Activated T-helper 1 cell treated with Interleukin-2 at 50 U/mL for 16 hours (primary cell): ENCODE measurements at places on chromosomes 1 and 21.

DNA sequence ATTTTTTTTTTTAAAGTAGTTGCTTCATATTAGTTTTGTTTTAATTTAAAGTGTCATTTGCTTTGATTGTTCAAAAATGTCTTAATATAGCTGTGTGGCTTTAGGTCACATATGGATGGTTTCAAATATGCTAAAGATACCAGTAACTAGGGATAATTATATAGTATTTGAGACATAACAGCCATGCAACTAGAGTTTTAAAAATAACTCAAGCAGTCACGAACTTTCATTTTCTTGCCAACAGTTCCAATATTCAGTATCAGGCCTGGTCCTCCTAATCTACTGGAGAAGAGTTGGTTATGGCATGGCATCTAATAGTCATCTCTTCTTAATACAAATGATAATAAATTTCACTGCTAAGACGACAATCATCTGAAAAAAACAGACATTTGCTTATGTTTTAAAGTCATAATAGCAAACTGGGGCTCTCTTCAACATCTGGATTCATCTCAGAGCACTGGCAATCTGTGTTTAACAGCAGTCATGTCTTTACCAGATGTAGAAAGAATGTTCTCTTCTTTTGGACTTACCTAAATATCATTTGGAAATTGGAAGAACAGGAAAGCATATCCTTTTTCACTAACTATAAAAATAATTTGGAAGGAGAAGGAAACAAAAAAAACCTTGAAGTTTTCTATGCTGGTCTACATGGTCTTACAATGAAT is 24.1 kb upstream of the A3GALT2 start:
- no peak for DNase-seq

DNA sequence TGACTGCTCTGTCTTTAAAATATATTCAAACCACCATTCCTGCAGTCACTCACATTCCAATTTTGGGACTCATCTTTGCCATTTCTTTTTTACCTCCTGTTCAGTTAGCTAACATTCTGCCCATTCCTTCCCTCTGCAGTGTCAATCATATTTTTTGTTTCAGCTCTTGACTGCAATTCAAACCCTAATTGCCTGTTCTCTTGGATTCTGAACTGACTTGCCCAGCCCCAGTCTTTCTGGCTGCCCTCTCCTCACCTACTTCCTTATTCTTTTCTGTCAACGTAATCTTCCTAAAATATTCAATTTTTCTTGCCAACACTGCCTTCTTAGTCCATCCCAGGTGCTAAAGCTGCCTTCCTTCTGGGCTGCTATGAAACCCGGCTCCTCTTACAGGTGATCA is 6.1 kb downstream of the PRDM2 start:
- DNase-seq: no peak

- DNase-seq: no peak
These were observed 100.3 kb downstream of the CACNA1E start for GRCh38 chr1:181583598-181583997.

DNA sequence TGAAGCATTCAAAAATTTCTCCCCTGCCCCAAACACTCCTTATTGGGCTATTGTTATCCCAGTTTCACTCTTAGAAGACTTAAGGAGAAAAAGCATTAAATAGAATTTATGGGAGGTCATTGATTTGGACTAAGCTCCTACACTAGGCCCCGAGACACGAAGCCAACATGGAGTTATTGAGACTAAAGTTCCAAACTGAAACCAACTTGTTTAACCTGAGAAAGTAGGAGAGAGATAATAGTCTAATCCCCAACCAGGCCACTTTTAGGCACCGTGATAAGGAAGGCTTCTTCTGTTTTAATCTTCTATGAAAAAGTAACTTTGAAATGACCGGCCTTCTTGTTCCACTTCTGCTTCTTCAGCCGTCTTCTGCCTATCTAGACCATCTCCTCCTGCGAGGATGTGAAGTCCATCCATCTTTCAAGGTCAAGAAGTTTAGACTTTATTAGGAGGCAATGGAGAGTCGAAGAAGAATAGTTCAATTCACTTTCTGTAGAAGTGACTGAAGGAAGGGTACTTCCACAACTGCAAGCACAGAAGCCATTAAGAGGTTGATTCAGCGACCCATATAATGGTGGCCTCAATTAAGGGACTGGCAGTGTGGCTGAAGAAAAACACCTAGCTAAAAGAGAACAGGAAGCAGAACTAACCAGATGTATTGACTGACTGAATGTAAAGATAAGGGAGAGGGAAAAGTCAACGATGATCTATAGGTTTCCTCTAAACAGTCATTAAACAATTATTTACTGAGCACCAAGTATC is 428.8 kb downstream of the SMYD3 start:
- DNase-seq: no peak

DNA sequence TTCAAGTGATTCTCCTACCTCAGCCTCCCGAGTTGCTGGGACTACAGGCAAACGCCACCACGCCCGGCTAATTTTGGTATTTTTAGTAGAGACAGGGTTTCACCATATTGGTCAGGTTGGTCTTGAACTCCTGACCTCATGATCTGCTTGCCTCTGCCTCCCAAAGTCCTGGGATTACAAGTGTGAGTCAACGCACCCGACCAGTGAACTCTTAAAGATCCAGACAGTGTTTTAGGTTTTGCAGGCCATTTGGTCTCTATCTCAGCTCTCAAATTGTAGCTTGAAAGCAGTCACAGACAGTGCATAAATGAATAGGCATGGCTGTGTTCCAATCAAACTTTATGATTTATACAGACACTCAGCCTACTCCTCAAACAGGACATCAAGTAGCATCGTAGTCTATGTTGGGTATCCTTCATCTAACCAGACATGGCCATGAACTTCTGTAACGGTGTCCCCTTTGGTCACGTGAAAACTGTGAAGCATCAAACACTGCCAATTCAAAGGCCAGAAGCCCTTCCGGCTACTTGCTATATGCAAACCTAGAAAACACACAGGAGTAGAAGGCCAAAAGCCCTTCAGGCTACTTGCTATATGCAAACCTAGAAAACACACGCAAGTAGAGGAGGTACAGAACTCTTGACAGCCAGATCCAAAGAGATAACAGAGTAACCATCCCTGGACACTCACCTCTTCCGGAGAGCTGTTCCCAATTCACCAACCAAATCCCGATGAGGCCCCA is 3.1 kb downstream of the FUCA1 start:
- no peak for DNase-seq

GRCh38 chr1:43101061-43101460 is 71.0 kb downstream of the EBNA1BP2 start:
- no peak for DNase-seq

DNA sequence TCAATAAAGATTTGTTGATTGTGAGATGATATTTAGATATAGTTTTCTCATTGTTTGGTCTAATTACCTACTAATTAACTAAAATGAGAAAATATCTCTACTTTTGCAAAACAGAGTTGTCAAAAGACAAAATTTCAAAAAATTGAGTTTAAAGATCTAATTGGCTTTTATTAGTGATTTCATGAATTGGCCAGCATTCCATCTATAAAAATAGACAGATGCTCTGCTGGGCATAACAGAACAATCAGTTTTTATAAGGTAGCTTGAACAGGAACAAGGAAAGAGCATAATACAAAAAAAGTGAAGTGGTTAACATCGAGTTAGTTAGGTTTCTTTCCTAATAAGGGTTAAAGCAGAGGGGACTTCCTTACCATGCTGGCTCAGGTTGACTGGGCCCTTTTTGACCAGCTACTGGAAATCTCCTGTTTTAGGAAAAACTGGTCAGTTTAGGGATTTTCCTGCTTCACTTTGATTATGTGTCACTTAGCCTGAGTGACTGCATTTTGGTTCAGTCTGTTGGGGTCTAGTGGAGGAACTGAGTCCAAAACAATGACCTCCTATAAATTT is 63.0 kb downstream of the VCAM1 start:
- no peak for DNase-seq

DNA sequence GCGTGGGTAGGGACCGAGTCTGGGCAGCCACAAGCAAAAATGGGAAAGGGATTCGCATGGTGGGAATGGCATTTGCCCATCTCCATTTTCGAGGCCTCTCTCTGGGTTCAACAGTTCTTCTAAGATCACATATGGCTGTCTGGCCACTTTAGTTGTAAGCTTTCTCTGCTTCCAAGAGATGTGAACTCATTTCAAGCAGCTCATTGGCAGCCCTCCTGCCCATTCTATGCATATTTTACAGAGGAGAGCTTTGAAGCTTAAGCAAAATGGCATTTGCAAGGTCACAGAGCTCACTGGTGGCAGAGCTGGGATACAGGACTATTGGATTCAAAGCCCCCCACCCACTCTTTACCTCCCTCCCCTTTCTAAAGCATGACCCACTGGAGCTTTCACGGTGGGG is 93.7 kb downstream of the HHIPL2 start:
- no peak for DNase-seq

- no peak for DNase-seq
These were observed 6.1 kb upstream of the RNF223 start for GRCh38 chr1:1080122-1080757.

DNA sequence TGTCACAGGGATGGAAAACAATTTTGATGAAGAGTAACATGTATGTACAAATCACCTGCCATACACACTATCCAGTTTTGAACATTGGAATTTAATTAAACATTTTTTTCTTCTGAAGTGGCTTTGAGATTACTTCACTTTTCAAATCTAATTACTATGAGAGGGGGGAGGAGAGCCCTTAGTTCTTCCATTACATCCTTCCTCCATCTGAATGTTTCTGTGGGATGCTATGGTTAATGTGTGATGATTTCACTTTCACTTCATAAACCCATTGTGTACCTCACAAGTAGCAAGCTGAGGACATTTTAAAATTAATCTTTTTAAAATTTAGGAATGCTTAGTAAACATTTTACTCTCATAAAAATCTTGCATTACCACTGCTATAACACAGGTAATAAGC is 156.9 kb downstream of the RUNX1 start:
- no peak for DNase-seq

- no peak for DNase-seq
These were observed 97.3 kb downstream of the LMX1A start for GRCh38 chr1:165259236-165259635.

DNA sequence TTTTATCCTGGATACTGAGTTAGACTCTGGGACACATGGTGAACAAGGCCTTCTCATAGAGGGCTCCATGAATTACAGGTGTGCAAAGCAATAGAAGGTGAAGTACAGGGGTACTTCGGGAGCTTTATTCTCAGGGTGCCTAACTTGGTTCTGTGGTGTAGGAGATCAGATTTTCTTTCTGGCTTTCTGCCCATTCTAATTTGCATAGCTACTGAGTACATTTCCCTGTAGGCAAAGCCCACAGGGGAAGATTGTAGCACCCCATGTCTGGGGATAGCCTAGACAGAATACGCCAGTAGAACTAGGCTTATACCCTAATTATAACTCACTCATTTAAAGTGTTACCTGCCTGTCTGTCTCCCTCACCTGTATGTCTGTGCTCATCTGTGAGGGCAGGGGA is 49.7 kb downstream of the PGM1 start:
- DNase-seq: no peak

- DNase-seq: no peak
These were observed 38.2 kb downstream of the SLC19A1 start for GRCh38 chr21:45504021-45504515.

- DNase-seq: no peak
These were observed 18.2 kb upstream of the RHOU start for GRCh38 chr1:228717081-228717480.

DNA sequence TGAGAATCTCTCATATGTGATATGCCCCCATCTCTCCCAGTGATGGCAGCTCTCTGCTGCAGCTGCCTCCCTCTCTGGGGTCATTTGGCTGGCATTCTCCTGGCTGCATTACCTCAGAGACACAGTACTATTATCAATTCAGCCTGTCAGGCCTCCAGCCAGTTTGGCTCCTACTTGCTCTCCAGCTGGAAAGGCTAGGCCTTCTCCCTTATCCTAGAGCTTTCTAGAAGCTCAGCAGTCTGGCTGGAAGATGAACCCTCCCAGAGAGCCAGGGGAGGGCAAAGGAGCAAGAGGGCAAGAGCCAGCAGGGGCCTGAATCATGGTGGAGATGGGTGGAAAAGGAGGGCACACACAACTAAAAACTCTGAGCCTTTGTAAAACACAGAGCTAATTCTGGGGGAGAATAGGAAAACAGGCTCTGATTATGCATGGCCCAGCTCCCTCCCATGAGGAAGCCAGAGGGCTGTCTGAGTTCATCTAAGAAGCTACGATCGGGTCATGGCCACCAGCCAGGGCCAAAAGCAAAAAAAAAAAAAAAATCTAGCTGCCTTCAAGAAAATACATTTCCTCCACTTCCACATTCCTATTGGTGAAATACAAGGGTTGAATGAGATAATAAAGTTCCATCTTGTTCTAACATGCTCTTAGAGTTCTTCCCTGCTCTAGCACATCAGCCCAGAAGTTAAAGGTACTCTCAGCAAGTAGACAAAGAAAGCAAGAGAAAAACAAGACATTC is 8.8 kb downstream of the LAMB3 start:
- DNase-seq: no peak

DNA sequence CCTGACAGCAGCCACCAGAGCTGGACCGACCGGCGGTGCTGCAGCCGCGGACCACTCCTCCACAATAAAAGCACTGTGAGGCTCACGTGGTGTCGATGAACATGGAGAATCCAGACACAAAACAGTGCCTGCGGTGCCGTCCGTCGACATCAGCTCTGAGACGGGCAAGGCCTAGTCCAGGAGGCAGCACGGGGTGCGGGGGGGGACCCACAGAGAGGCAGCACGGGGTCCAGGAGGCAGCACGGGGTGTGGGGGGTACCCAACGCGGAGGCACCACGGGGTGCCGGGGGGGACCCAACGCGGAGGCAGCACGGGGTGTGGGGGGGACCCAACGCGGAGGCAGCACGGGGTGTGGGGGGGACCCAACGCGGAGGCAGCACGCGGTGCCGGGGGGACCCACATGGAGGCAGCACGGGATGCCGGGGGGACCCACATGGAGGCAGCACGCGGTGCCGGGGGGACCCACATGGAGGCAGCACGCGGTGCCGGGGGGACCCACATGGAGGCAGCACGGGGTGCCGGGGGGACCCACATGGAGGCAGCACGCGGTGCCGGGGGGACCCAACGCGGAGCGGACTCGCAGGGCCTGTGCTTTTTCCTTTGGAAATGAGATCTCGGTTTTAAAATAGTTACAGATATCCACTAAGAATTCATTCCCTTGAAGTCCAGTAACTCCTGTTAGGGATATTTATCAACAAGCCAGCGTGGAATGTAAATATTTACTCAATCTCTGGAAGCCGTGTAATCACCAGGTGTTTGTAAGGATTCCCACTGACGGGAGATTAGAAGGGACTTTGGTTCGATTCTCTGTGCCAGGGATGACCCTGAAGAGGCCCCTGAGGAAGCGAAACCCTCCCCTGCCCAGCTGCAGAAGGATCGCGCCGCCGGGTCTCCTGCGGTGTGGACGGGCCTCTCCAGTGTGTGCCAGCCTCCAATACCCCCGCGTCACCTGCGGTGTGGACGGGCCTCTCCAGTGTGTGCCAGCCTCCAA is 52.1 kb downstream of the COL6A1 start:
- DNase-seq: no peak

GRCh38 chr1:117561551-117561950 is 44.3 kb upstream of the TENT5C start:
- no peak for DNase-seq

DNA sequence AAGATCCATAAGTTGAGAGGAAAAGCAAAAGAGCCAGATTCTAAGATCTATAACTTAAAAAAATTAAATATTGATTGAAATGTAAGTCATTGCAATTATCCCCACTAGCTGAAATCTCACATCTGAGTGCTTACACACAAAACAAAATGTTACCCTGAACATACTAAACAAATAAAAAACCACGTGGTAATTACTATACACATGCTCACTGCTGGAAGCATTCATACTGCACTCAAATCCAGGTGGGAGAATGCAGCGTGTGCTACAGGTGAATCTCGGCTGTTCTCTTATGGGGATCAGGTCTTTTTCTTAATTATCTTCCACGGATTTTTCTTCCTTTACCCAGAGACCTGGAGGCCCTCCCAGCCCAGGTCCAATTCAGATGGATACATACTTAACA is 74.3 kb downstream of the SDC3 start:
- DNase-seq: no peak
